ENCODE measurements at places on chromosomes 2 and 18.

DNA sequence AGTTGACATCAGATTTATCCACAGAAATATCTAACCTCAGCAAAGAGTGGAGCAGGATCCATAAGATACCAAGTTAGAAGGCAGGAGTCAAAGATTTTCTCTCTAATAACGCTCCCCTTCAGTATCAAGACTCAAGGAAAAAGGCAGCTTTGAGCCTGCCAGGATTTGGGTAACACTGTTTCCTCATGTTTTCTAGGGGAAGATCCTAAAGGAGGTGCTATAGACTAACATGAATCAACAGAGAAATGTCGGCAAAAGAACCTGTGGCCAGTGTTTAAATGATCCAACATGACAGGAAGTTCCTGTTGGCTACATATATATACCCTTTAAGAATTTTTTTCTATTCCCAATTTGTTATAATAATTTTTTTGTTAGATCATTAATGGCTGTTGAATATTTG, 402.3 kb downstream of the TGIF1 start:
- DNase-seq, result no peak

DNA sequence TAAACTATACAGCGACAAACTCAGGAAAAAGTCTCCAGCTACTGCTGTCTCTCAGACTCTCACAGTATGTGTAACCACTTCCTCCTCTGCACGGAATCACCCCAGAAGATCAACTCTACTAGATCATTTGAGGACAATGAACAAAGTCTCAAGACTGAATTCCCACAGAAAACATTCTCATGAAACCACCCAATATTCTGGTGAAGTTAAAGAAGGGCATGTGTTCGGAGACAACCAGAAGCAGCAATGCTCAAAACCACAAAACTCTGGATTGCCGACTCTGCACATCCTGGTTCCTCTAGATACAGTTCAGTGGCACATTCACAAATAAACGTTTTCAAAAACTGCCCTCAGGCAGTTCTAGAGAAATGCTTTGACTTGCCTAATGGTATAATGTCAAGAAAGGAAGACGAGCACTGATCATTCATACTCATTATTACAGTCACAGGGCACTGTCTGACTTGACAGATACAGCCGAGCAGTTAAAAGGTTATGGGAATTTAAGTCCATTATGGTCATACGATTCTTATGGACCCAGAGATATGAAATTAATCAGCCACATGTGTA, 91.9 kb upstream of the STK17B start:
- DNase-seq, result peak; percentile 26

- no peak for DNase-seq
Observed at GRCh38 chr2:22694856-22695255, 690.1 kb upstream of the KLHL29 start.

GRCh38 chr2:145759228-145759915, 1239.5 kb upstream of the ZEB2 start:
- peak; percentile 73 for DNase-seq

- DNase-seq, result no peak
Observed at GRCh38 chr2:230939066-230939591, 14.1 kb upstream of the GPR55 start.

GRCh38 chr18:74874351-74874750, 276.7 kb downstream of the ZNF407 start:
- DNase-seq, result no peak

GRCh38 chr2:207688597-207688996, 22.8 kb upstream of the CCNYL1 start:
- DNase-seq, result no peak

- DNase-seq, result peak; percentile 74
Observed at GRCh38 chr18:10169064-10169562, 255.3 kb downstream of the VAPA start.

- no peak for DNase-seq
Observed at GRCh38 chr2:151786483-151786882, 41.7 kb downstream of the ARL5A start.

GRCh38 chr2:46914578-46915230, 902 bp downstream of the MCFD2 start:
- DNase-seq, result no peak

- DNase-seq, result no peak
Observed at GRCh38 chr2:239926587-239927232, 98.4 kb downstream of the NDUFA10 start.

DNA sequence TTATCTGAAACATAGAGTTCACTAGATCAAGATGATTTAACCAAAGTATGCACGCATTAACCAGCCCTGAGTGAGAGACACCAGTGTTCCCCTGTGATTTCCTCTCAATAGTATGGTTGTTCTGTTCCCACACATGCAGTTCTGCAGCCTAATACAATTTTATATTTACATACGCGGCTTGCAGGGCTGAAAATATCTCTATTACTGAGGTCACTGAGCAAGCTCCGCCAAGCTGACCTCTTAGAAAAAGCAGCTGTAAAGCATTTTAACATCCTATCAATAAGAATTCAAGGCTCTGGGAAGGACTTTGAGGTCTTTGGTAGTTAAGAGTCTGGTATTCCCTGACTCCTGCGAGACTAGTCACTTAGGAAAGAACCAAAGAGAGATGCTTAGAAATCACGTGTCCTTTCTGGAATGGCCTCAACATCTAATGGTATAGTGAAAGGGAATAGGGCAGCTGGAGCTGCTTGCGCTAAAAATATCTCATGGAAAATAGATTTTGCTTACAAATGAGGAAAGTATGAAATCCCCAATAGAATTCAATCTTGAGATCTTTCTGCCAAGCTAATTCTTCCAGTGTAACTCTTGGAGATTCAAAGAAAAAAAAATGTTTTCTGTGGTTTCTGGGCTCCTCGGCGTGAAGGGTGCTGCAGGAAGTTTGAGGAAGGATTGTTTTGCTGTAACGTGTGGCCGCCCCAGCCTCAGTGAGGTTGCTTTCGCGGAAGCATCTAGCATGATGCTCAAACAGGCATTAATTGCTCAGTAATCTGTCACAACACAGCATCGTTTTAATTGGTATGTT, 59.2 kb downstream of the DOCK10 start:
- peak; percentile 60 for DNase-seq

DNA sequence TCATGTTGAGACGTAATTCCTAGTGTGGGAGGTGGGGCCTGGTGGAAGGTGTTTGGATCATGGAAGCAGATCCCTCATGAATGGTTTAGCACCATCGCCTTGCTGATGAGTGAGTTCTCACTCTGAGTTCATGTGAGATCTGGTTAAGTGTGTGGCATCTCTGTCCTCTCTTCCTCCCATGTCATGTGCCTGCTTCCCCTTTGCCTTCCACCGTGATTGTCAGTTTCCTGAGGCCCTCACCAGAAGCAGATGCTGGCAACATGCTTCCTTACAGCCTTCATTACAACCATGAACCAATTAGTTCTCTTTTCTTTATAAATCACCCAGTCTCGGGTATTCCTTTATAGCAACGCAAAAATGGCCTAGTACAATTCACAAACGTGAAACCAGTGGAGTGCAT, 14.6 kb upstream of the MCM6 start:
- DNase-seq, result no peak

DNA sequence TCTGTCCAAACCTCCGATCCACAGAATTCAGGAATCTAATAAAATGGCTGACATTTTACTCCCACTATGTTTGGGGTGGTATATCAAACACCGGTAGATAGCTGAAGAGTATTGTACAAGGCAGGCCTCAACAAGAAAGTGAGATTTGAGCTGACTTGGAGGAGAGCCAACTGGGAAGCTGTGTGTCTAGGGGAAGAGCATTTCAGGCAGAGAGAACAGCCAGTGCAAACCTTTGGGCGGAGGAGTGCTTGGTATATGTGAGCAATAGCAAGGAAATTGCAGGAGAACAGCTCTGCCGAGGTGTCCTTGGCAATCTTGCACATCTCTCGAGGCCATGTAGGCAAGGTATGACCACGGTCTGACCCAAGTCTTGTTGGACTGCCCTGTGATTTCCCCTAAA, 1.8 kb upstream of the MERTK start:
- DNase-seq, result no peak

DNA sequence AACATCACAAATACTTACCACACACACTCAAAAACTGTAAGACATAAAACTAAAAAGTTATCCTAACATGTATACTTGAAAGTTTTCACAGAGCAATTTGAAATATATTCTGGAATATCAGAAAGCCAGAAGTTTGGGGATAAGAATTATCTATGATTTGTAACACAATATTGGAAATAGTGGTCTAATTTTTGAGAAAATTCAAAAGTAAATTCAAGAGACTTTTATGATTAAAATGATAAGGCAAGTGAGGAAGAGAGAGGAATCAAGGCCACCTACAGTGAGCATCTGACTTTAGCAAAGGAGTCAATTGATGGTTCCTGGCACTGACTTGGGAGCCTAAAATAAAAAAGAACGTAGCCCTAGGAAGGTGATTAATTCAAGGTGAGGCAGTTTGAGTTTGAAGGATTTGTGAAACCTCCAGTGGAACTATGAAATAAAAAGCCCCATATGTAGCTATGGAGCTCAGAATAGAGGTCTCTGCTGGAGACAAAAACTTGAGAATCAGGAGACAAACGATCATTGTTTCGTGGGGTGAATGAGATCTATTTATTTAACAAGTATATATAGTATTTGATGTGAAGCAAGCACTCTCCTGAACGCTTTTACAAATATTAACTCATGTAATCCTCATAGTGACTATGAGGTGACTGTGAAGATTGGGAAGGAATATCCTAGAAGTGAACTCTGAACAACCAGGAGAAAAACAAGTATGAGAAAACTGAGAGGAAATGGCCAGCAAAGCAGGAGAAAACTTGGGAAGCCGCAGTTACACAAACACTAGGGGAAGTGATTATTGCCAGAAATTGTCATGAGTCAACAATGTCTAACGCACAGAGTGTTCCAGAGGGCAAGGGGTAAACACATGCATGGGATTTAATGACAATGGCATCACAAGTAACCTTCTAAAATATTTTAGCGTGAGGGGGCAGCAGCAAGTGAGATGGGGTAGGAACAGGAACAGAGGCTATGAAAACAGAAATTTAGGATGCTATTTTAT, 12.8 kb downstream of the TFPI start:
- DNase-seq, result peak; percentile 86

DNA sequence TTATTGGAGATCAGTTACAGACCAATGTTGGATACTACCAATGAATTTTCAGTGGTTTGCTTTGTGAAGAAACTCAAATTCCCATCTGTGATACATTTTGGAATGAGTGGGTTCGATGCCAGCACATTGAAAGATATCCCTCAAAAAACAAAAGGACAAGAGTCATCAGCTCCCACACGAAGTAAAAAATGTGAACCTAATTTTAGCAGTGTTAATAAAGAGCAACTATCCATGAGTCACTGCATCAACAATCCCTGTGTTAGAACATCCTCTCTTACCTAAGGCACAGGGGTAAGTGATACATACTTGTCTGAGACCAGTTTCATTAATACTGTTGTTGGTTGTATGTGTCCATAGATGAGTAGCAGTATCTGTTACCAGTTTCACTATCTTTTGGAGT, 551.8 kb upstream of the SOX11 start:
- peak; percentile 12 for DNase-seq

- DNase-seq, result no peak
Observed at GRCh38 chr2:112787729-112788393, 3.6 kb upstream of the IL1A start.

DNA sequence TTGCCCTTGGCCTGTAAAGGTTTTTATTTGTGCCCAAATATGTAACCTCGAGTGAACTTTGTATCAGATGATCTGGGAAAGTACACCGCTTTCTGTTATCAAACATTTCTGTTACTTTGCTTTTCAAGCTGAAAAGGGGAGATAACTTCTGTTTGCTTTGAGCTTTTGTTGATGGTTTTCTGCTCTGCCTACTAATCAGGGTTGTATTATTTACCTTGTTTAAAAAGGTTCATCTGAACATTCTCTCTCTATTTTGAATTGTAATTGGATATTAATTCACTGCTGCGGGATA, 79.4 kb downstream of the XRCC5 start:
- DNase-seq, result no peak

GRCh38 chr18:45015788-45016128, 335.1 kb downstream of the SETBP1 start:
- peak; percentile 16 for DNase-seq

- peak; percentile 30 for DNase-seq
Observed at GRCh38 chr2:96859099-96859649, 1.4 kb upstream of the ANKRD39 start.

DNA sequence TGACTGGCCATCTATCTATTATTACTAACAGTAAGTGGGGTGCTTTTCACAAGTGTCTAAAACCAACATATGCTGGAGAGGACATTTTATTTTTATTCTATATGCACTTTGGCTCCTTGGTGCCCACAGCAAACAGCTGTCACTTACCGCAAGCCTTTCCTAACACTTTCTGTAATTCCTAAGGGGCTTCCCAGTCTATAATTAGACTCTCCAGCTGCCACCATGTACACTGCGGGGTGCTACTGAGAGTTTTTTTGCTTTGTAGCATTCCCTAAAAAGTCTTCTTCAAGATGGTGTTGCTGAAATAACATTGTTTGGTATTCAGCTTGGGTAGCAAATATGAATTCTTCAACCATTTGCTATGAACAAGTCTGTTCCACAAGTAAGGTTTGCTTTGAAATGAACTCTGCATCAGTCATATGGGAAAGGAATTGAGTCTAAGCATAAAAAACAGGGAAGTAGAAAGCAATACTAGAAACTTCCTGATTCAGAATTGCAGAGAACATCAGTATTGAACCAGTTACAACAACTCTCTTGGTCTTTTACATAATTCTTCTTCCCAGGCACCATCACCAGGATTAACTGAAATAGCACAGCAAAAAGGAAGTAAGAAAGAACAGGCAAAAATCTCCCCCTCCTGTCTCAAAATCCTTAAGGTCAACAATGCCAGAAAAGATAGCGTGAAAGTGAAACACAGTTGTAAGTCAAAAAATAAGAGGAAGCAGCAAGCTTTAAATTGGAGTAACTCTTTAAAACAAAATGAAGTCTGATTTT, 28.6 kb downstream of the EPB41L3 start:
- no peak for DNase-seq

GRCh38 chr2:64950226-64951160, 38.7 kb upstream of the SLC1A4 start:
- no peak for DNase-seq

DNA sequence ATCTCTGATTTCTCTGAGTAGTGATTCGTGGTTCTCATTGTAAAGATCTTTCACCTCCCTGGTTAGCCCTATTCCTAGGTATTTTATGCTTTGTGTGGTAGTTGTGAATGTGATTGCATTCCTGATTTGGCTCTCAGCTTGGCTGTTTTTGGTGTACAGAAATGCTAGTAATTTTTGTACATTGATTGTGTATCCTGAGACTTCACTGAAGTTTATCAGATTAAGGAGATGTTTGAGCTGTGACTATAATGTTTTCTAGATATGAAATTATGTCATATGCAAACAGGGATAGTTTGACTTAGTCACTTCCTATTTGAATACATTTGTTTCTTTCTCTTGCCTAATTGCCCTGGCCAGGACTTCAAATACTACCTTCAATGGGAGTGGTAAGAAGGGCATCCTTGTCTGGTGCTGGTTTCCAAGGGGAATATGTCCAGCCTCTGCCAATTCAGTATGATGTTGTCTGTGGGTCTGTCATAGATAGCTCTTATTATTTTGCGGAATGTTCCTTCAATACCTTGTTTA, 251.9 kb upstream of the ZNF804A start:
- no peak for DNase-seq

Data from astrocyte of the hippocampus (primary cell).